Fibroblast of villous mesenchyme (primary cell): ENCODE measurements at places on chromosomes 6 and 20. TPM values are rescaled to one million over a fixed set of nuclear protein-coding genes. Genes with fewer than 3 reads are reported as not detected.

- no peak for DNase-seq
Observed at GRCh38 chr6:20632696-20633095, 98.4 kb downstream of the CDKAL1 start.

Gene SNRPB2
- 43.8 and 51.4 TPM in 2 replicates for total RNA-seq

Gene HLA-DQB1
- total RNA-seq = not detected in 2 replicates

GRCh38 chr6:52545406-52546119, 31.3 kb downstream of the TRAM2 start:
- no peak for DNase-seq

DNA sequence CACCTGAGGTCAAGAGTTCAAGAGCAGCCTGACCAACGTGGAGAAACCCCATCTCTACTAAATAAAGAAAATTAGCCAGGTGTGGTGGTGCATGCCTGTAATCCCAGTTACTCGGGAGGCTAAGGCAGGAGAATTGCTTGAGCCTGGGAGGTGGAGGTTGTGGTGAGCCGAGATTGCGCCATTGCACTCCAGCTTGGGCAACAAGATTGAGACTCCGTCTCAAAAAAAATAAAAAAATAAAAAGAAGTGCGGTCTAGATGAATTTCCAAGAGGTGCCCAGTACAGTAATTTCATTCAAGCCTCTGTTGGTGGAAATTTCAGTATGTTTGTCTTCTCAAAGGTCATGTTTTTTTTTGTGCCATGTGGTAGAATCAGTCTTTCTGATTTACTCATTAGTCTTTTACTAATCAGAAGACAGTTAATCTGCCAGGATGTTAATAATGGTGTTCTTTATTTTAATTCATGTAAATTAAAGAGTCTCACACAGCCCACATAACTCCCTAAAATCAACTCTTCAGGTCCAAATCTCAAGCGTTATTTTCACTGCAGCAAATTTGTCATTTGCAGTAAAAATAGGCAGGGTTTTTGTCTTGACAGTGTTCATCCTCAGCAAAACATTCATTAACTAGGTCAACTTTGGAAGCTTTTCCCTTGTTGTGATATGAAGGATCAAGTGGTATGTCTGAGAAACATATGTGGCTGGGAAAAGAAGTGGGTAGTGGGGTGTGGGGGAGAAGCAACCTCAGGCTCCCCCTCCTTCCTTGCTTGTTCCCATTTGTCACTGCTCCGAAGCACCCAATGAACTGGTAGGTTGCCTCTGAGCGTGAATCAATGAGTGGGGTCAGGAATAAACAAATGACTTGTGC, 13.3 kb downstream of the TP53INP2 start:
- DNase-seq = no peak

Gene UNC5CL
- under 0.01 TPM in 2 replicates for total RNA-seq

DNA sequence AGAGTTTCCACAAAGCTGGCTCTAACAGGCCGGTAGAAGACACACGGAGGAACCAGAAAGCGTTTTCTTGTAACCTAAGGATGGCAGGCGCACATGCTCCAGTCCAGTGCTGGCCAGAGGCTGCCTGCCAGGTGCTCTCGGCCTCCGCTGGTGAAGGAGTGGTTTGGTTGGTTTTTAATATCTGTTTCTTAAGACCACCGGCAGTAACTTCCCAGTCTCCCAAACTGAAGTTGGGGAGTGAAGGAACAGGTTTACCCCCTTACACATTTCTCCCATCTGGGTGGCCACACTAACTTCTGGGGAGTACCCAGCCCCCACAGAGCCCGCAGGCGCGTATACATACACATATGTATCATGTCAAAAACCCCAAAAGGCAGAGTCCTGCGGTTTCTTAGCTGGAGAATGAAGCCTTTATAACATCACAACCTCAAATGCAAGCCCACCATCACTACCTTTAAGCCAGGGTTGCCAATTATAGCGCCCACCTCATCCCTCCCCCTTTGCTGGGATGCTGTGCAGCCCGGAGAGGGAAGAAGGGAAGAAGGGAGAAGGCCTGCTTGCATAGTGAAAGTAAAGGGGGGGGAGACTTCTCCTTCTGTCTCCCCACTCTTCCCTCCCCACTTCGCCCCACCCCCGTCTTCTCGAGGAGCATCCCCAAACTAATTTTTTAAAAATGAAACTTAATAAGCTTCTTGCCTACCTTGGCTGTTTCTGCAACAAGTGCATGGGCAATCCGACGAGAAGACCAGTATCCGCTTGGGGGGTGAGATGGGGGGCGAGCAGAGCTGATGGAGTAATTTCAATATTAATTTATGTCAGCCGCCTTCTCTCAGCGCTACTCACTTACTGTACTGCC, 1.0 kb downstream of the TRERF1 start:
- DNase-seq = peak; percentile 36

Gene DEFB129
- not detected in 2 replicates for total RNA-seq
